ENCODE measurements at places on chromosomes 13 and 19.

GRCh38 chr13:51596541-51596940 is 12.3 kb downstream of the WDFY2 start:
- DNase-seq = no peak

- DNase-seq = no peak
Measured at GRCh38 chr19:30648866-30649862, 277.0 kb downstream of the ZNF536 start.

DNA sequence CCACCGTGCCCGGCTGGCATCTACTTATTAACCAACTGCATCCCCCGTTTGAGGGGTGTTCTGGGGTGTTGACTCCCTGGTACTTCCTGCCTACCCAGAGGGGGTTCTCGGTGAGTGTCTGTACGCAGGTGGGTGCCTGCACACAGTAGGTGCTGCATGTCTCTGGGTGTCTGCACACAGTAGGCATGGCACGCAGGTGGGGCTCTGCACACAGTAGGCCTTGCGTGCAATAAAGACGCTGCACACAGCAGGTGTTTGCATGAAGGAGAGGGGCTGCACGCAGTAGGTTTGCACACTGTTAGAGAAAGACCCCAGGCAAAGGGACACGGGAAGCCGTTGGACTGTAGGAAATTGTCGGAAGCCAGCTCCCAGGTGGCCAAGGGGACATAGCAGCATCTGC is 11.2 kb downstream of the GADD45B start:
- no peak for DNase-seq

DNA sequence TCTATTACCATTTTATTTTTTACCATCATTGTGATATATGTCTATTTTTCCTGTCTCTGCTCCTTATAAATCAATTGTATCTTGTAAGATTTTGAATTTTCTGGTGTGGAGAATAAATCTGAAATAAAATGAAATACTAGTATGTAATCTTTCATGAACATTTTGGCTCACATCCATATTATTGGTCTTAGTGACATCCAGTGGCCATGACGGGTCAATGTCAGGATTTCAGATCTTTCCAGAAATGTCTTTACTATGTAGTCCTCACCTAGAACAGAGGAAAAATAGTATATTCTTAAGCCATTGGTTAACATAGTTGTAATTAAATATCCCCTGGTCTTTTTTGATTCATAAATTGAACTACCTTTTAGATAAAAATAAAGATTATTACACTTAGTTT is 109.8 kb upstream of the GPC6 start:
- no peak for DNase-seq

- DNase-seq = peak; percentile 65
Measured at GRCh38 chr19:35124098-35125060, 8.8 kb downstream of the FXYD3 start.

DNA sequence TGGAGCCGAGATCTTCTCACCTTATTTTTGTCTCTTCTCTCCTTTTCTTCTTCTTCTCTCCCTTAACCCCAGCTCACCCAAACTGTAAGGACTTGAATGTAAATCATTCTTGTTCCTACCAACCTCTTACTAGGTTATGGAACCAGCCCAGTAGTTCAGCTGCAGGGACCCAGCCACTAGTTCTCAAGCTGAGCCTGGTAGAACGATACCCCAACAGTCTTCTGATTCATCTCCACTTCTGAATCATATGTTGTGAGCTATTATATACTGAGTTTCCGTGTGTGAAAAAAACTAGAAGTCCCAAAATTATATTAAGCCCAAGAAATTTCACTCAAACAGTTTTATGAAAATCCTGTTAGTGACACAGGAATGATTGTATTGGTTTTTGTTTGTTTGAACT is 67.7 kb downstream of the DCT start:
- no peak for DNase-seq

DNA sequence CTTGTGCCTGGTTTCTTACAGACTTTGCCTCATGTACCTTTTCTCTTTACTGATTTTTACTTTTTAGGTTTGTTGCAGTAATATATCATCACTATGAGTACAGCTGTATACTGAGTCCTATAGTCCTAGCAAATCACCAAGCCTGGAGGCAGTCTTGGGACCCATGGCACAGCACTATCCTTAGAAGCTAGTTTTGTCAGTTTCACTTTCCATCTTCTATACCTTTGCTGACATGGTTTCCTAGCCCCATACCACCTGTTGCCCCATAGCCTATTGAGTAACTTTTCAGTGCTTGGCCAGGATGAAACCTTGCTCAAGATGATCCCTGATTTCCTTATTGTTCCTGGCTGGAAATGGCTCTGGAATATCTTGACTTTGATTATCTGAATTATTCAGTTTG is 826.4 kb downstream of the GPC5 start:
- DNase-seq = no peak

- no peak for DNase-seq
Measured at GRCh38 chr13:109541081-109541480, 245.3 kb downstream of the IRS2 start.

DNA sequence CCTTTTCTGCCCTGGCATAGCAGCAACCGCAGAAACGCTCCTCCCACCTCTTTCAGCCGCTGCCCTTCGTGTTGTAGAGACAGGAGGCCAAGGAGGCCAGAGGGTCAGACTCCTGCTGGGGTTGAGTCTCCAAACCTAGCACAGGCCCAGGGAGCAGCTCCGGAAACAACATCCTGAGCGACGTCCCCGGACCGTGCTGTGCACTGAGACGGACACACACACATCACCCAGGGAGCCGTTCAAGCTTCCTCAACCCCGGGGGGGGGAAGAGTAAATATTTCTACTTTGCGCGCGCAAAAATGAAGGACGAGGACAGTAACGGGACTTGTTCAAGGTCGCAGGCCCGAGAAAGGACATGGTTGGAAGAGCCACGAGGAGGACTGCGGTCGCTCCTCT is 657 bp downstream of the ZNF550 start:
- DNase-seq = no peak
